ENCODE measurements at places on chromosomes 12 and 14.

- peak; percentile 7 for DNase-seq
Measured at GRCh38 chr12:2682296-2683251, 112.2 kb upstream of the FKBP4 start.

GRCh38 chr12:123097561-123098084 is 53.3 kb downstream of the PITPNM2 start:
- DNase-seq, result no peak

DNA sequence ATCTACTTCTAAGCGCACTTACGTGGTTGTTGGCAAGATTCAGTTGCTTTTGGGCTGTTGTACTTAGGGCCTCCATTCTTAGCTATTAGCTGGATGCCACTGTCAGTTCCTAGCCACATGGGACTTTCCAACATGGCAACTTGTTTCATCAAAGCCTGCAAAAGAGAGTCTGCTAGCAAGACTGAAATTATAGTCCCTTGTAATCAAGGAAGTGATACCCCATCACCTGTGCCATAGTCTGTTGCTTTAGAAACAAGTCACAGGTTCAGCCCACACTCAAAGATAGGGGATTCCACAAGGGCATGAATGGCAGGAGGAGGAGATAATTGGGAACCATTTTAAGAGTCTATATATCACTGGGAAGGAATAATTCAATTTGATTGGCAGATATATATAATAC is 27.1 kb upstream of the SLC17A8 start:
- no peak for DNase-seq

- DNase-seq, result no peak
Measured at GRCh38 chr14:94446126-94446525, 6.5 kb downstream of the SERPINA11 start.

- no peak for DNase-seq
Measured at GRCh38 chr12:86264451-86265328, 8.5 kb upstream of the MGAT4C start.

DNA sequence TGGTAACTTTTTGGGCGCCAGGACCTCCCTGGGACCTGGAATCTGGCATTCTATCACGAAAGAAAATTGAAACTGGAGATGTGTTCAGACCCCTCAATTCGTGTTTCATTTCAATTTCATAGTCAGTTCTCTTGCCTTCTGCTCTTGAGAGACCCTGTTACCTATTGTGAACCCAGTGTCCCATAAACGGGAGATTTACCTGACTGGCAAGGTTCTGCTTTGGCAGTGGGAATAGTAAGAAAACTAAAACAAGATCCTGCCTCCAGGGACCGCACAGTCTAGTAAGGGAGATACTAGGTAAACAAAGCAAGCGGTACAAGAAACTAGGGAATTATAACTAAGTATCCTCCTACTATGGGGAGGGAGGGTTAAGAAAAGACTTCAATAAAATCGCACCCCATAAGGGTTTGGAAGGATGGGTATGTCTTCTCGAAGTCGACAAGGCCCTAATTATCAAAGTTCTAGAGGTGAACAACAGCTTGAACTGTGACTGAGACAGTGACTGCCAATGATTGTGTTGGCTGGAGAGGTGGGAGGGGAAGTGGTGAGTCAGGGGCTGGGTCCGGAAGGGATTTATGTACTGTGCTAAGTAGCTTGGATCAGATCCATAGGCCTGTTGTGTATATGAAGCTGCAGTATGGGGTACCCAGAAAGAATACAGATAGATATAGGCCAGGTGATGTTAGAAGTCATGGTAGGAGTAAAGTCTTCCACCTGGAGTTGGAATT is 754 bp downstream of the ACSS3 start:
- DNase-seq, result no peak

DNA sequence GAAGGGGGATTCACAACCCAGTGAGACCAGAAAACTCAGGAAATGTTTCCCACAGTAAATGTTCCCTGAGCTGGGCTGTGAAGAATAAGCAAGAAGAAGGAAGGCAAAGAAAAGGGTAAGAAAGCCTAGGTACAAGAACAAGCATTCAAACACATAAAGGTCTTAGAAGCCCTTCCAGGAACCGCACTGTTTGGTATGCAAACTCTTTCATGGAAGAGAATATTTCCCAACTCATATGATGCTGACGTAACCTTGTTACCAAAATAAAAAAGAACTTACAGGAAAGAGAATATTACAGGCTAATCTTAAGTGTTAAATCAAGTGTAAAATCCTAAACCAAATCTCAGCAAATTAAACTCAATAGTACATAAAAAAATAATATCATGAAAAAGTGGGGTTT is 23.6 kb downstream of the MED6 start:
- DNase-seq, result no peak

- no peak for DNase-seq
Measured at GRCh38 chr14:64720131-64720576, 15.9 kb downstream of the PLEKHG3 start.

DNA sequence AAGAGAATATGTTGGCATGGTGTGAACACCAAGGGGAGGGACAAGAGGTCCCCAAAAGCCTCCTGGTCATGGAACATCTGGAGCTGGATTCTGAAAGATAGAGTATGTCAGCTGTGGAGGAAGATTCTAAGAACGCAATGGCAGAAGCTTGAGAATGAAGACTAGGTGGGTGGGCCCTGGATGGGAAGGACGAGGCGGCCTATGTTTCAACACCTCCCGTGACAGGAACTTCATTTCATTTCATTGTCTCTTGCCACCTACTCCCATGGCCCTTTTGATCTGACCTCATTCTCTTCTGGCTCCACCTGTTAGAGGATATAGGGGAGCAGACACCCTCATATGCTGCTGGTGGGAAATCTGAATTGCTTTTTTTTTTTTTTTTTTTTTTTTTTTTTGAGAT is 3.3 kb downstream of the UNG start:
- no peak for DNase-seq

DNA sequence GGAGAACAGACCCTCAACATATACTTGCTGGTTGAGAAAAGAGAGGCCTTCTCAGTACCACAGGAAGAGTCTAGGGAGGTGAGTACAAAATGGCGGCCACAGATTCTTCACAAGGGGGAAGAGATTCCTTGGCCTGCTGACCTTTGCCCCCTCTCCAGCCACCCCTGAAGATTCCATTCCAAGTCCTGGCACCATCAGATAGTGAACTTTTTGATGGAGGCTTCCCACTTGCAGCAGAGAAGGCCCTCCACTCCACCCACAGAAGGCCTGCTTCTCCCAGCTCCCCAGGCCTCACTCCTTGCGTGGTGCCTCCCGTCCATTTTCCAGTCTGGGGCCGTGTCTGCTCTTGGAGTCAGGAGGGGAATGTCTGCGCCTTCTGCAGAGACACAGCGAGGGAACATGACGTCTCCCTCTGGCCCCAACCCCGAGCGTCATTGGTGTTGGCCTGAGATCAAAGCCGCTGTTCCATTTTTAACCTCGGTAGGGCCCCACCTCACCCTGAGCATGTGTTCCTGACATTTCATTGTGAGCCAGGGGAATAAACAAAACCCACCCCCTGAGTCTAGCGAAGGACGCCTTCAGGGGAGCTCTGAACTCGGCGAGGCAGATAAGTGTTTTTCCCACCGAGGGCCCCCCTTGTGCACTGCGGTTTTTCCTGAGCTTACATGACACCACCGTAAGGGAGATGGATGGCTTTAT is 268.7 kb upstream of the TBX3 start:
- DNase-seq, result peak; percentile 8

GRCh38 chr12:121539908-121540307 is 40.9 kb downstream of the KDM2B start:
- no peak for DNase-seq

DNA sequence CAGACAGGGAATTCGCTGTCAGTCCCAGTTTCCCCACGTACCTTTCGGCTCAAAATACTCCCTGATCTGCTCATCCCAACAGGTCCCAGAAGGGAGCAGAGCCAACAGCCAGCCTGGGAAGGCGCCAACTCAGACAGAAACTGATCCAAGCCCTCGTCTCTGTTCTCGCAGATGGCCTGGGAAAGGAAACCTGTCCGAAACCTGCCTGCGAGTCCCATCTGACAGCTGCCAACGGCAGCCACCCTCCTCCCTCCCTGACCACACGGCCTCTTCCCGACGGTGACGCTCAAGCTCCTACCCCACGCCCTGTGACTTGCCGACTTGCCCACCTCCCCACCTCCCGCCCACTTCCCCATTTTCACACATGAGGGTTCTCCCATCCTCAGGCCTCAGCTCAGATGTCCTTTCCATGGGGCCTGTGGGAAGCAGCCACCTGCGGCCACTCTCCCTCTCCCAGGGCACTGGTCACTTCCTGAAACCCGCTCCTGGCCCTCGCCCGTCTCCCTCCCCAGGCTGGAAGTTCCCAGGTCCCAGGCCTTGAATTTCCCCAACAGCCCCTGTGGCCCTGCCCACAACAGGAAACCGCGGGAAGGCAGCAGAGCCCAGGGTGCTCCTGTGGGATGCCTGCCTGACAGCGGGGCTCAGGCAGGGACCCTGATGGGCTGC is 60.9 kb upstream of the FBRSL1 start:
- DNase-seq, result no peak

DNA sequence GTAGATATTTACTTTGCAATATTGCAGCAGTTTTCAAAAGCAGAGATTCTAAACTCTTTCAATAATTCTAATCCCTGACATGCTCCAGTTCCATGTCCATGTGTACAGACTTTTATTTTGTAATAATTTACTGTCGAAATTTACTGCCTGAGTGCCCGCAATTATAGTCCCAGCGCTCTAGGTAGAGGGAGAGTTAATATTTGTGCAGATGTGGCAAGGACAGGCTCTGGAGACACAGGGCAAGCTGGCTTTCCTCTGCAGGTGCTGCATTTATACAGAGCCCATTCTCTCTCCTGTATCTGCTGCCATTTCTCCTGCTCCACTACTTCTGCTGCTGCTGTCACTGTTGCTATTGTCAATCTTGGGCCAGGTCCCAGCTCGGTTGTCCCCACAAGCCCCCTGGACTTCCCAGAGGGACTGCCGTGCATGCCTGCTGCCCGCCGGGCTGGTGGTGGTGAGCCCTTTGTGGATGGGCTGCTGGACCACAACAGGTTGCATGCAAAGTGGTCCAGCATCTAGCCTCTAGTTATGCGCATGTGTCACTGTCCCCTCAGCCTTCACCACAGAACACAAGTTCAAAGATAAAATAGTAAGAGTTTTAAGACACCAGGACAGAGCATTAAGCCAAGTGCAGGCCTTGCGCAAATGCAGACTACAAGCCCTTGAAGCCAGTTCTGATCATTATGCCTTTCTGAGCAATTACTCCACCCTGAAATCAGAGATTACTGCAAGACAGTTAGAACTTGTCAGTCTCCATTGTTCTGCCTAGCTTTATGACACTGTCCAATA is 40.8 kb upstream of the CSRP2 start:
- no peak for DNase-seq

DNA sequence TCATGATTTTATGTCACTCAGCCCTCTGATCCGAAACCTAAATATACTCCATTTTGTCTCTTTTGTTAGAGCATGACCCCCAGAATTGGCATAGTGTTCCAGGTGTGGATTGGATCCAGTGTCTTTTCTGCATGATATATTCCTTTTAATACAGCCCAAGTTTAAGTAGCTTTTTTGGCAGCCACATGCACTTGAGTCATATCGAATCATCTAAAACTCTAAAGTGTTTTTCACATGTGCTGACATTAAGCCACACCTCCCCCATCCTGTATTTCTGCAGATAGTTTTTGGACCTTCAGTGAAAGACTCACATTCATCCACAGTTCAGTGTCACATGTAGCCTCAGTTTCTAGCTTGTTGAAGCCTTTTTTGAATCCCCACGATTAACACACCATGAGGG is 30.6 kb downstream of the BORCS5 start:
- DNase-seq, result no peak

DNA sequence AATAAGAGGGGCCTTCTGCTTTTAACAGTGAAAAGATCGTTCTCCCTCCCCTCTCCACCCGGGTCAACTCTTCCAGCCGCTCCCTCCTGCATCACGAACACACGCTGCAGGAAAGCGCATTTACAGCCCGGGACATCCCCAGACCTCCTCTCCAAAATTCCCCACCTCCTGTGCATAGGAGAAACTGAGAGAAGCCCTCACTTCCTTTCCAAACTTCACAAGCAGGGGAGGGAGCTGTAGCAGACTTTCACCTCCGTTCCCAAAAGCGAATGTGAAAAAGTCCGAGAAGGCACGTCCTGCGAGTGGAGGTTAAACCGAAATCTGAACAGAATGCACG is 513 bp downstream of the BCAT1 start:
- DNase-seq, result no peak

DNA sequence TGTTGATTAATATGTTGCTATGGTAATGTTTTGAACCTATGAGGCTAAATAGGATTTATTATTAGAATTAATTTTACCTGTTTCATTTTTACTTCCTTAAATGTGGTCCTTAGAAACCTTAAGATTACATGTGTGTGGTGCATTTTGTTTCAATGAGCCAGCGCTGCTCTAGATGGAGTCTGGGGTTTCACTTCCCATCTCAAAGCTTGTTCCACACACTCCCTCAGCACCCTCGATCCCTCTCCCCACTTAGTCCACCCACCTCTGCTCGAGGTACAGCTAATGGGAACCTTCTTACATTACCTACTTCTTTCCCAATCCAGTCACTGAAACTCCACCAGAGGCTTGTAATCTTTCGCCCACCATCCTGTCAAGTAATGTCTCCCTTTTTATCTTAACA is 205.2 kb downstream of the PAX9 start:
- DNase-seq, result no peak

GRCh38 chr12:94304566-94305061 is 155.1 kb downstream of the CEP83 start:
- no peak for DNase-seq

- no peak for DNase-seq
Measured at GRCh38 chr12:57545809-57546437, 1.1 kb downstream of the DCTN2 start.

DNA sequence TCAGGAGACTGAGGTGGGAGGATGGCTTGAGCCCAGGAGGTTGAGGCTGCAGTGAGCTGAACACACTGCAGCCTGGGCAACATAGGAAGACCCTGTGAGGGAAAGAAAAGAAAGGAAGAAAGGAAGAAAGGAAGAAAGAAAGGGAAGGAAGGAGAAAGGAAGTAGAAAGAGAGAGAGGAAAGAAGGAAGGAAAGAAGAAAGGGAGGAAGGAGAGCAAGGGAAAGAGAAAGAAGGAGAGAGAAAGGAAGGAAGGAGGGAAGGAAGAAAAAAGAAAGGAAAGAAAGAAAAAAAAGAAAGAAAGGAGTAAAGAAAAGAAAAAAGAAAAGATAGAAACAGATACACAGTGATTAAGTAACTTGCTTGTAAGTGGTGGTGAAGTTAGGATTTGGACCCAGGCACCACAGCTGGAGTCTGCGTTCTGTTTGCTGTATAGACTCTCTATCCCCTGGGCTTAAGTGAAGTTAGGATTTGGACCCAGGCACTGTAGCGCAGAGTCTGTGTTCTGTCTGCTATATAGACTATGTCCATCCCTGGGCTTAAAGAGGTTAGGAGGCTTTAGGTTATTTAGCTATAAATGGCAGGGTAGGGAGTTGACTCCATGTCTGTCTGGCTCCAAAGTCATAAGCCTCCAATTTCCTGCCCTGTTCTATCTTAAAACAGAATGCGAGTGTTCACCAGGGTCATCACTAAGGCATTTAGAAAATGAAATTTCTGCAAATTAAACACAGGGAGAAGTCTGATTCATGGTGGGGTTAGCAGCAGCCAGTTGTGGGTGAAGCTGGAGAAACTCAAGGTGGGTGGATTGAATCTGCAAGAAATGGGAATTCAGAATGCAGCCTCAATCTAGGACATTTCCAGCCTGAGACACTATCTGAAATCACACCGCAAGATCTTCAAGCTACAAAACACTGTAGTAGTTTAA is 13.3 kb upstream of the C12orf75 start:
- DNase-seq, result no peak

GRCh38 chr12:68231229-68231628 is 5.6 kb upstream of the IL26 start:
- no peak for DNase-seq

GRCh38 chr14:31745741-31746140 is 184.5 kb downstream of the NUBPL start:
- DNase-seq, result no peak

GRCh38 chr12:108825201-108825950 is 32.0 kb downstream of the SSH1 start:
- no peak for DNase-seq

Measured in globus pallidus (tissue), 1 donor.